Fibroblast of villous mesenchyme (primary cell): ENCODE measurements at places on chromosomes 16 and 17. TPM values are rescaled to one million over a fixed set of nuclear protein-coding genes. Genes with fewer than 3 reads are reported as not detected.

ZNF768 gene
- total RNA-seq, result 19.0 and 22.0 TPM in 2 replicates

SDF2 gene
- 41.6 and 57.4 TPM in 2 replicates for total RNA-seq

TMC8 gene
- total RNA-seq, result not detected in 2 replicates

ADCY7 gene
- total RNA-seq, result 39.9 and 44.9 TPM in 2 replicates

KRTAP1-5 gene
- 11.0 and 16.4 TPM in 2 replicates for total RNA-seq

ARHGDIG gene
- 0.32 TPM in 1 of 2 replicates, not detected in the other for total RNA-seq

GSPT1 gene
- 104 and 170 TPM in 2 replicates for total RNA-seq

SOCS7 gene
- 11.2 and 13.9 TPM in 2 replicates for total RNA-seq

SDR42E1 gene
- total RNA-seq, result 2.6 TPM in 2 replicates

MT1X gene
- total RNA-seq, result 24.2 and 40.3 TPM in 2 replicates
